GM23338 (cell line): ENCODE measurements at places on chromosomes 3 and 15. TPM values are rescaled to one million over a fixed set of nuclear protein-coding genes. Genes with fewer than 3 reads are reported as not detected.

Gene MYEF2
- 60.7 and 79.7 TPM in 2 replicates for total RNA-seq

GRCh38 chr3:178159691-178160220 is 376.5 kb upstream of the KCNMB2 start:
- DNase-seq: peak; percentile 72
- H3K4me3 ChIP-seq: no peak overlapping the region
- no peaks in the 10 kb centered on the region for H3K27me3 ChIP-seq
- H3K4me1 ChIP-seq: peaks cover 15% of the 10 kb centered on the region
- peak overlapping the region; percentile 69 for H3K27ac ChIP-seq
- H3K36me3 ChIP-seq: no peaks in the 10 kb centered on the region

Gene RPL22L1
- total RNA-seq: 216 and 250 TPM in 2 replicates

DNA sequence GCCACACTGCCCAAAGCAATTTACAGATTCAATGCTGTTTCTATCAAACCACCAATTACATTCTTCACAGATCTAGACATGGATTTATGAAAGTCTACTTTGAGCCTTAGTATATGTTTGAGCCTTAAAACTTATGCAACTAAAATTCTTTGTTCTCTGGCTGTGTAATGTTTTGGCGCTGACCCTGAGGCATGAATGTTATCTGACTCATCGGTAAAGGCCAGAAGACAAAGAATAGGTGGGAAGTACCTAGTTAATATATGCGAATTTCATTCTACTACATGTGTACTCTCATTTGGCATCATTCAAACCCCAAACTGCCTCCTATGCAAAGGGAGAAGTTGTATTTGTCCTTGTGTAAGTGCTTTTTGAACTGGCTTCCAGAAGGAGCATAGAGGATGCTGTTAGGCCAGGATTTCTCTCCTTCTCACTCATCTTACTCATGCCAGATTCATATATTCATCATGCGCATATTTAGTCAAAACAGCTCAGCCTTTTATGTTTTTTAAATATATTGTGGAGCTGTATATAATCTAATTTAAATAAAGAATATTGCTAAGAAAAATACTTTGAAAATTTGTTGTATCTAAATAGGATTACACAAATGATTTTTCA is 204.2 kb downstream of the NFKBIZ start:
- no peaks in the 10 kb centered on the region for H3K27me3 ChIP-seq
- DNase-seq: no peak
- no peaks in the 10 kb centered on the region for H3K4me1 ChIP-seq
- H3K27ac ChIP-seq: no peak overlapping the region
- no peak overlapping the region for H3K4me3 ChIP-seq

DNA sequence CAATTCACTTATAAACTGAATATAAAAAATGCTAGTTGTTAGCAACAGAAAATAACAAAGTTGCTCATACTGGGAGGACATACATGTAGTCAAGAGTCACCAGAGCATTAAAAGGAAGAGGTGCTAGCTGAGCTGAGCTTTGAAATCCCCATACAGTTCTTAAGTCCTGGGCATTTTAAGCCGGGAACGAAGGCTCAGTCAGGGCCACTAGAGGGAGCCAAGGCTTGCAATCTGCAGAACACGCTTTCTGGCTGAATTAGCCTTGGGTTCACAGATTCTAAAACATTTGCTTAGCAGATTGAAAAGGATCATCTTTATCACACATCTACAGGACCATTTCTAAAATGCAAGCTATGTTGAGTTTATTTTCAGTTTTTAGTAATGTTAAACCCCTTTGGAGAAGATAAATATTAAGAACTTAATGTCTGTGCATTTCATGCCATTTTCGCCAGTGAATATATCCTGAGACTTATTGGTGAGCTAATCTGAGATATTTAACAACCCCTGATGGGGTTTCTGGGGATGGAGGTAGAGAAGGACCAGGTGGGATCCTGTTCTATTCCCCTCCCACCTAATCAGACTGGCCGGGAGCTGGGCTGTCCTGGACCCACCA is 26.3 kb upstream of the MNS1 start:
- no peaks in the 10 kb centered on the region for H3K27me3 ChIP-seq
- peak; percentile 90 for DNase-seq
- H3K4me3 ChIP-seq: no peak overlapping the region
- no peak overlapping the region for H3K27ac ChIP-seq
- H3K4me1 ChIP-seq: no peaks in the 10 kb centered on the region

- no peak overlapping the region for H3K4me3 ChIP-seq
- H3K4me1 ChIP-seq: peaks cover 5% of the 10 kb centered on the region; the same call in 1 of the 2 replicates
- H3K27me3 ChIP-seq: no peaks in the 10 kb centered on the region
- H3K27ac ChIP-seq: no peak overlapping the region
- no peak for DNase-seq
These were observed 73.8 kb downstream of the TLE3 start for GRCh38 chr15:70023769-70024491.

Gene PRR20G
- not detected in 2 replicates for total RNA-seq

Gene GRK7
- total RNA-seq: not detected in 2 replicates

DNA sequence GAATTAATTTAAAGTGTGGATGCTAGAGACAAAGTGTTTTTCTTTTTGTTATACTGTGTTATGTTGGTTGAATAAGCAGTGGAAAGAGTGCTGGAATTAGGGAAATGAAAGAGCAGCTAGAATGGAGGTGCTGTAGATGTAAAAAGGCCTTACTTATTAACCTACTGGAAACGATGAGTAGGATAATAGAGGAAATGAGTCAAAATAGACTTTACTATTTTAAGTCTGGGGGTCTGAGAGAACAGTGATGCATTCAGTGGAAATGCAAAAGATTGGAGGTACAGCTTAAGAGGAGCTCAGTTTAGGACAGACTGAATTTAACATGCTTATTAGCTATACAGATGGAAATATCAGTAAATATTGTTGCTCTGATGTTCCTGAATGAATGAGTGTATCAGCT is 674.0 kb downstream of the OTOL1 start:
- H3K4me1 ChIP-seq: no peaks in the 10 kb centered on the region
- no peak for DNase-seq
- H3K4me3 ChIP-seq: no peak overlapping the region
- no peak overlapping the region for H3K27ac ChIP-seq
- no peaks in the 10 kb centered on the region for H3K36me3 ChIP-seq
- H3K27me3 ChIP-seq: no peaks in the 10 kb centered on the region

DNA sequence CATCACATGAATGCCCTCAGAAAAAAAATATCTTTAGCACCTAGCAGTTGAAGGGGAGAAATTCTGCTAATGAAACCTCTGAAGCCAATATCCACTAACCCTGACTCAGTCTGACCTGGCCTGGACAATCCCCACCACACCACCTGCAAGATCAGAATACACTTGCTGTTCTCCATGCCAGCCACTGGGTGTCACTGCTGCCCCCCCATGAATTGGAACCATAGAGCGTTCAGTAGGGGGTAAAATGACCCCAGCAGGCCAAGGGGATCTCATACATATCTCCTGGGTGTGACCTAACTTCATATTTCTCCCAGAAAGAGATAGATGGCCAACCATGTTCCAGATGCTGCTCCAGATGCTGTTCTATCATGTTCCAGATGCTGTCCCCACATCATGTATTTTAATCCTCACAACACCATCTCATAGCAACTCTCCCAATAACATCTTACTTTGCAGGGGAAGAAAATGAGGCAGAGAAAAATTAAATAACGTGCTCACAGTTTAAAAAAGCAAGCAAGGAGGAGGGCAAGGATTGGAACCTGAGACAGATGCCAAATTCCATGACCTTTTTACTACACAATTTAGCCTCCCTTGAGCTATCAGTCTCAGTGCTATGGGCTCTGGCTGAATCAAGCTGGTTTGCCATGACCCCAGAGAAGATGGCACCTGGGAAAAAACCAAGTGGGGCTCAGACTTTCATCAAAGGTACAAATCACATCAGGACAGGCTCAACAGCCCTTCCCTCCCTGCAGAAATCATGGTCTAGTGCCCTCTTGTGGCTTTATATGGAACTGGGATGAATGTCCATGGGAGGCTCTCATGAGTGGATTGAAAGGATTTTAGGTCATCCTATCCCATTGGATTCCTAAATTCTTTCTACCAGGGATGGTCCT is 12.4 kb downstream of the NTRK3 start:
- no peaks in the 10 kb centered on the region for H3K27me3 ChIP-seq
- H3K4me3 ChIP-seq: no peak overlapping the region
- H3K36me3 ChIP-seq: no peaks in the 10 kb centered on the region
- DNase-seq: peak; percentile 71
- H3K4me1 ChIP-seq: no peaks in the 10 kb centered on the region; the same call in 1 of the 2 replicates

Gene NRG4
- total RNA-seq: 0.21 TPM in 1 of 2 replicates, not detected in the other

GRCh38 chr3:182967218-182968204 is 12.8 kb downstream of the DCUN1D1 start:
- no peak for DNase-seq
- peaks cover 28% of the 10 kb centered on the region for H3K4me1 ChIP-seq
- H3K27me3 ChIP-seq: no peaks in the 10 kb centered on the region
- no peaks in the 10 kb centered on the region for H3K36me3 ChIP-seq
- H3K4me3 ChIP-seq: no peak overlapping the region
- no peak overlapping the region for H3K27ac ChIP-seq

GRCh38 chr3:54008099-54008498 is 114.3 kb upstream of the CACNA2D3 start:
- H3K27ac ChIP-seq: no peak overlapping the region
- no peaks in the 10 kb centered on the region for H3K36me3 ChIP-seq
- no peak for DNase-seq

Gene GOLGA8J
- total RNA-seq: not detected in 2 replicates

DNA sequence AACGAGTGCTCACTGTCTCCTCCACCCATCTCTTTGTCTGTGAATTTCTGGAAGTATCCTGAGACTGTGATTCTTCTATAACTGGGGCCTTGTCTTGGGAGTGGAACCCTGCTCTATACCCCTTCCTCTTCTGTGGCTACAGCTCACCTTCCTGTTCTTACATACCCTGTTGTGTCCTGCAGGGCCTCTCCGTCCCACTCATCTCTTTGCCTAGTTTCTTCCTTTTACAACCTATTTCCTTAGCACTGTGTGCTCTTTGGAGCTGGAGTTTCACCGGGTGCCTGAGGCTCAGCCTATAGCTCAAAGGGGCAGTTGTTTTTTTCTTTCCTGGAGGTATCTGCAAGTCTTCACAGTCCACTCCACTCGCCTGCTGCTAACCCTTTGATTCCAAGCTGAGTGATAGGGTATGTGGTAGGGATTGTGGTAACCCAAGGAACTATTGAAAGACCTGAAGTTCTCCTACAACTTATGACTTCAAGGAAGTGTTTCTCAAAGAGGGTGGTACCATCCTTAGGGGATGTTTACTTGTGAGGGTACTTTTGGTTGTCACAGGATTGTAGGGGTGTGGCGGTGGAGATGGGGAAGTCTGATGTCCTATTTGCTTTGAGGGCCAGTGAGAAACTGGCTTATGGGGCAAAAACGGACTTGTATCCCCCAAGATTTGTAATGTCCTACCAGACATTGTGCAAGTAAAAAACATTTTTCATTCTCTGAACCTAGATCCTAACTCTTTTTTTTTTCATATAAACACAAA is 66.6 kb upstream of the ARL8B start:
- no peak overlapping the region for H3K27ac ChIP-seq
- no peak for DNase-seq
- no peak overlapping the region for H3K4me3 ChIP-seq
- no peaks in the 10 kb centered on the region for H3K4me1 ChIP-seq
- H3K36me3 ChIP-seq: no peaks in the 10 kb centered on the region

DNA sequence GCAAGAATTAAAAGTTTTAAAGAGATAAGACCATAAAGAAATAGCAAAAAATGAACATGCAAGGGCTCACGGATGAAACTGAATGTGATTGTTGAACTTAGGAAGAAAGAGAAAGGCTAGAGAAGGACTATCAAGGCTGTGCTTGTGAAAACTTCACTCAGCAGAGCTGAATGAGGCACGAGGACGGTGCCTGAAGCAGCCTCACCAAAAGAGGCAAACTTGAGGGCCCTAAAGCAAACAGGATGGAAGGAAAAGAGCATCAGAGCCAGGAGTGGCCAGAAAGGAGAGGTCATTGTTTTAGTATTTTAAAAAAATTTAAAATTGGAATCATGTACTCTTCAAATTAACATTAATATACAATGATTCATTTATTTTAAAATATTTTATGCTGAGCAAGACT is 191.2 kb upstream of the SOX14 start:
- no peak overlapping the region for H3K27ac ChIP-seq
- H3K27me3 ChIP-seq: no peaks in the 10 kb centered on the region
- H3K4me1 ChIP-seq: peaks cover 4% of the 10 kb centered on the region; the same call in 1 of the 2 replicates
- no peak overlapping the region for H3K4me3 ChIP-seq
- H3K36me3 ChIP-seq: no peaks in the 10 kb centered on the region
- no peak for DNase-seq

DNA sequence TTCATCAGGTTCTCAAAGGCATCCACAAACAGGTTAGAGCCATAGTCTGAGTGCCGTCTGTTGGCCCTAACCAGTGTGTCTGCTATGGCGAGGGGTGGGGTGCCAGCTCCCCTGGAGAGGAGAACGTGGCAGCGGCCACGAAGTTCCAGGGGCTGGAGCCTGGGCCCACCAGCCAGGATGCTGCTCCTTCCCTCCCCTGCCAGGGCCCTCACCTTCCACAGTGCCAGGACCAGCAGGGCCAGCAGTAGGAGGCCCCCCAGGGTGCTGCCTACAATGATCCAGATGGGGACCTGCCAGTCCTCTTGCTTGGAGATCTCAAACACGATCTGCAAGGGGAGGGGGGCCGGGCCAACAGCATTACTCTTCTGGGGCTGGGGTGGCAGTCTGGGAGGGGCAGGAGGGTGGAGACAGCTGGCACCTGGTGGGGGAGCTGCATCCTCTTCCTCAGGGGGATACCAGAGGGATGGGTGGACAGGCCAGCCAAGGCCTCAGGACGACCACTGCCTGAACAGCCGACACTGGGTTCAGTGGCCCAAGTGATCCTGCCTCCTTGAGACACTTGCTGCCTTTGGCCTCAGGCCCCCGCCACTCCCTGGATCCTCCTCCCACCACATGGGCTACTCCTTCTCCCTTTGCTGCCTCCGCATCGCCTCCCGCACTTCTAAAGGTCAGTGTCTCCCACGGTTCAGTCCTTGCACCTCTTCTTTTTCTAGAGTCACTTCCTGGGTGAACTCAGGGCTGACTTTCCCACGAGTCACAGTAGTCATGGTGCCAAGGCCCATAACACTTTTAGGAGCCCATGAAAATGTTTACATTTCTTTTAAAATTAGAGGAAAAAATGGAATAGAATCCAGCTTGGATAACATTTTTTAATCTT is 26.3 kb downstream of the FEM1B start:
- H3K36me3 ChIP-seq: no peaks in the 10 kb centered on the region
- no peaks in the 10 kb centered on the region for H3K27me3 ChIP-seq
- DNase-seq: no peak
- H3K4me3 ChIP-seq: no peak overlapping the region

- DNase-seq: no peak
- H3K27ac ChIP-seq: no peak overlapping the region
- H3K36me3 ChIP-seq: no peaks in the 10 kb centered on the region
- H3K4me1 ChIP-seq: peaks cover 24% of the 10 kb centered on the region
These were observed 223.3 kb upstream of the ADAMTS9 start for GRCh38 chr3:64911138-64911537.

Gene FBXL2
- total RNA-seq: 4.4 and 5.7 TPM in 2 replicates

GRCh38 chr3:52546111-52546901 is 9.9 kb downstream of the UQCC5 start:
- DNase-seq: no peak
- no peaks in the 10 kb centered on the region for H3K4me1 ChIP-seq
- peaks cover 15% of the 10 kb centered on the region; the same call in 1 of the 2 replicates for H3K36me3 ChIP-seq
